Activated CD8-positive, alpha-beta memory T cell treated with anti-CD3 and anti-CD28 coated beads for 1 hour (primary cell): ENCODE measurements at places on chromosomes 4 and X.

- no peak for DNase-seq
Observed at GRCh38 chrX:152674135-152674534, 24.5 kb upstream of the MAGEA3 start.

DNA sequence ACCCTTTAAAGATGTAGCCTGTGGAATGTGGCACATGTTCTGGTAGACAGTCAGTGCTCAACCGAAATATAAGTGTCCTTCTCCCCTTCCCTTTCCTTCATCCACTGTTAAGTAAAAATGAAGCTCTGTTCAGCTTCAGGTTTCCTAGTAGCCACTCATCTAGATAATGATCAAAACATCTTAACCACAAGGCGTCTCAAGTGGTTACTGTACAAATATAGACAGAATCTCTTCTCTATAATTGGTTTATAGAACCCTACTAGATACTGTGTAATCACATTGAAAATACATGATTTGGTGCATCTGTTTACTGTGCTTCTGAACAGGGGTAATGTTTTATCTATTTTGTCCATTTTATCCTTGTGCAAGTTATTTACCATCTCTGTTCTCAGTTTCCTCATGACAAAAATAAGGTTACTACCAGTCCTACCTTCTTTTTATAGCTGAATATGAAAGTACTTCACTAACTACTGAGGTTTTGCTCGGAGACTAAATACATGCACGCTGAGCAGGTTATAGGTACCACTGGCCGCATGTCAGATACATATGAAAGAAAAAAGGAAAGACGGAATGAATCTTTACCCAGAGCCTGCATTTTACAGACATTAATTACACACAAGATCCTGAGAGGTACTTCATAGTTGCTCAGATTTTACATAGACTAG is 20.3 kb upstream of the SLC25A4 start:
- DNase-seq: no peak

DNA sequence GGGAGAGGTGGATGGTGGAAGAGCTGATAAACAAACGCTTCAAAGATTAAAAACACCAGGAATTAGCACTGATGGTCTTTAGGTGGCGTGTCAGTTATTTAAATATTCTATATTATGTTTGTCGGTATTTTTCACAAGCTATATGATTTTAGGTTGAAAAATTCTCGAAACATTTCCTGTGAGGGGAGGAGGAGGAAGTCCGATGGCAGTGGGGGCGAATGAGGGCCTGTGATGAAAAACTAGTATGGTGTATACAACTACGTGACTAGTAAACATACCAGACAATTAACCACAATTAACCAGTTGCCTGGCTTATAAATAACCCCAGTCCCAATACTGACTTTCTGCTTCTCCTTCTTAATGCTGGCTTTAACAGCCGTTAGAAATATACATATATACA is 595 bp upstream of the NAP1L2 start:
- DNase-seq: no peak

GRCh38 chr4:41613386-41613785 is 75.4 kb downstream of the LIMCH1 start:
- no peak for DNase-seq

- no peak for DNase-seq
Observed at GRCh38 chr4:99356992-99357391, 4.4 kb upstream of the ADH1C start.

GRCh38 chrX:13051529-13052172 is 7.2 kb upstream of the FAM9C start:
- DNase-seq: no peak

GRCh38 chr4:67084783-67085182 is 460.5 kb downstream of the CENPC start:
- DNase-seq: no peak

GRCh38 chrX:19593690-19594089 is 78.4 kb upstream of the MAP3K15 start:
- DNase-seq: no peak

- DNase-seq: no peak
Observed at GRCh38 chrX:19924285-19924684, 36.9 kb upstream of the SH3KBP1 start.
